Prostate gland (tissue), 2 donors: ENCODE measurements at places on chromosomes 6 and 20. TPM values are rescaled to one million over a fixed set of nuclear protein-coding genes. Genes with fewer than 3 reads are reported as not detected.
A peak's percentile ranks its signal among the peaks of the same experiment; 100 is the strongest.

GRCh38 chr6:17987697-17988421 is 424 bp upstream of the KIF13A start:
- peak; percentile 59 for DNase-seq

DNA sequence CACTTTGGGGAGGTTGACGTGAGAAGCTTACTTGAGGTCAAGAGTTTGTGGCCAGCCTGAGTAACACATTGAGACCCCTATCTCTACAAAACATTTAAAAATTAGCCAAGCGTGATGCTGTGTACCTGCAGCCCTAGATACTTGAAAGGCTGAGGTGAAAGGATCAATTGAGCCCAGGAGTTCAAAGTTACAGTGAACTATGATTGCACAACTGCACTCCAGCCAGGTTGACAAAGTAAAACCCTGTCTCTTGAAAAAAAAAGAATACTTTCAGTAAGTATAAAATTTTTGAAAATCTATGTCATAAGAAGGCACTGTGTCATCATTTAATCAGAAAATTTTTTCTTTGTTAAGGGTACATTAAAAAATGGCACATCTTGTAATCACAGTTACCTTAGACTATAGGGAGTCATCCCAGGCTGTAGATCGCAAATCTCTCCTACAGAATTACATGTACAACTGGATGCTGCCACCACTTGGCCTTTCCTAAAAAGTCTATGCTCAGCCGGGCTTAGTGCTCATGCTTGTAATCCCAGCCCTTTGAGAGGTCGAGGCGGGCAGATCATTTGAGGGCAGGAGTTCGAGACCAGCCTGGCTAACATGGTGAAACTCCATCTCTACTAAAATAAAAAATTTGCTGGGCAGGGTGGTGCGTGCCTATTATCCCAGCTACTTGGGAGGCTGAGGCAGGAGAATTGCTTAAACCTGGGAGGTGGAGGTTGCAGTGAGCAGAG is 17.0 kb upstream of the MRS2 start:
- DNase-seq: no peak

DNA sequence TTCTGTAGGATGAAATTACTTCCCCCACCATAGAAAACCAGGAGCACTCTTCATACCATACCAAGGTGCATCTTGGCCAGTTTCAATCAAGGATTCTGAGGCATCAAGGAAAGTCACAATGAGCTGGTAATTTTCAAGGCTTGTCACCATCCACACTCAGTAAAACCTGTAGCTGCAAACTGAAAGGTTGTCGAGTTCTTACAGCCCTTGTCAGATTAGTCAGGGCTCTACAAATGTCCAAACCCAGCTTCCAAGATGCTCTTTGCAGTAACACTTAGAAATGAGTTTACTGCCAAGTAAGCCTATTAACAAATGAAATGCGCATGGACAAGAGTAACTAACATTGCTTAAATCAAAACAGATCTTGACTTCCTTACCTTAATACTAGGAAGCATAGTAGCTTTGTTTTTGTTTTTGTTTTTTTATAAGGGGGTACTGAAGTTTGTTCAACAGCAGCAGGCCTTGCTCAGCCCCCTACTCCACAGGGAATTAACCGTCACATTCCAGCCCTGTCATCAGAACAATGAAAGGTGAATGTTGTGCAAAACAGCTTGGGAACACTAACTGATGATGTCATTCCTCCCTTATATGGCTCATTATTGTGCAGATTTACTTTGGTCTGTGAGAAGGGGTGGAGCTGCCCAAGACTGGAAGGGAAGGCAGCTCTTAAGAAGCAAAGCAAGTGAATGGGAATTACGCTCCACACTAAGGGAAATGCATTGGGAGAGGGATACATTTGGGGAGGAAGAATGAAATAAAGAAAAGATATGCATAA is 49.9 kb upstream of the TMEM30A start:
- DNase-seq: no peak

DNA sequence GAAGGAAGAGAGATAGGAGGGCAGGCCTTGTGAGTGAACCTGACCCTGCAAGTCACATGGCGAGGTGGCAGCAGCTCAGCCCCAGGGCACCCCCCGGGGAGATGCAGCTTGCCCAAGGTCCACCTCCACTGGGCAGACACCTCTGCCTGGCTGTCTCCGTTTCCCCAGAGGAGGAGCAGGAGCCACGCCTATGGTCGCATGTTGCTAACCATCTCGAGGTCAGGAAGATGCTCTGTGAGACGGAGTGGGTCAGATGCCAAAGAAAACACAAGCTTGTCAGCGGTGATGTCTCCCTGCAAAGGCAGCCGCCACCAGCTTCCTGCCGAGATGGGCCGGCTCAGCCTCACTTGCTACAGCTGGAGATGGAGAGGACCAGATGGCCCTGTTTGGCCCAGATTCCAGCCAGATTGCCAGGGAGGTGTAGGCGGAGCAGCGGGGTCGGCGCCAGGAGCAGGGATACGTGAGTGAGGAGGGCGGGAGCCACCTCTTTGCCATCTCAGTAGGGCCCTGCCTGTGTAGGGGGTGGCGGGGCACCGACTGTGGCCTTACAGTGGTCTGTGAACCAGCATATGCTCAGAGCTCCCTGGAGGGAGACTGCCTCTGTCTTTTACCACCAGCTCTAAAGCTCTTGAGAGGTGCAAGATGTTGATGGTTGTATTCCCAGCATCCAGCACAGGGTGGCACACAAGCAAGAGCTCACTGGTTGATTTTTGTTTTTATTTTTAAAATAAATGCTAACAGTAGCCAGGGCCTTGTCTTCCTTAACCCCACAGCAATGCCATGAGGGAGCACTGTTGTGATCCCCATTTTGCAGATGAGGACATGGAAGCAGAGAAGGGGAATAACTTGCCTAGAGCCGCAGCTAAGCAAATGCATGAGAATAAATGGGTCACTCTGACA is 42.9 kb upstream of the FAM83D start:
- no peak for DNase-seq

DNA sequence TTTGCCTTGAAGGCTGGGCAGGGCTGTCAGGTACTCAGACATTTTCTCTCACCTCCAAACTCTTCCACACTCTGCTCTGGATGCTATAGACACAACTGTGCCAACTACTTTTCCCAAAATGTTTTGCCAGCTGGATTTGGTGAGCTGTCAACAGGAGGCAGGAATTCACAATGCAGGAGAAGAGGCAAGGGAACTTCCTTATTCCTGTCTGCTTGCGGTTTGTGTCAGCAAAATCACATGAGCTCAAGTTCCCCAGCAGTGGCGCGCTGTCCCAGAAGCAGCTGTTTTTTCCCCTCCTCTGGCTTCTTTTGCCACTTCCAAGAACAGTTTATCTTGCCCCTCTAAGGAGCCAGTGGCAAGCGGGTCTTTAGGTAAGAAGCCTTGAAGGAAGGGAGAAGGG is 608.2 kb downstream of the PRKN start:
- no peak for DNase-seq

REM1 gene
- 1.3 TPM for total RNA-seq

MLIP gene
- 1.9 TPM for total RNA-seq
